ENCODE measurements at places on chromosomes 1 and 21.

GRCh38 chr1:37850352-37850955 is 8.9 kb downstream of the MTF1 start:
- DNase-seq, result no peak

DNA sequence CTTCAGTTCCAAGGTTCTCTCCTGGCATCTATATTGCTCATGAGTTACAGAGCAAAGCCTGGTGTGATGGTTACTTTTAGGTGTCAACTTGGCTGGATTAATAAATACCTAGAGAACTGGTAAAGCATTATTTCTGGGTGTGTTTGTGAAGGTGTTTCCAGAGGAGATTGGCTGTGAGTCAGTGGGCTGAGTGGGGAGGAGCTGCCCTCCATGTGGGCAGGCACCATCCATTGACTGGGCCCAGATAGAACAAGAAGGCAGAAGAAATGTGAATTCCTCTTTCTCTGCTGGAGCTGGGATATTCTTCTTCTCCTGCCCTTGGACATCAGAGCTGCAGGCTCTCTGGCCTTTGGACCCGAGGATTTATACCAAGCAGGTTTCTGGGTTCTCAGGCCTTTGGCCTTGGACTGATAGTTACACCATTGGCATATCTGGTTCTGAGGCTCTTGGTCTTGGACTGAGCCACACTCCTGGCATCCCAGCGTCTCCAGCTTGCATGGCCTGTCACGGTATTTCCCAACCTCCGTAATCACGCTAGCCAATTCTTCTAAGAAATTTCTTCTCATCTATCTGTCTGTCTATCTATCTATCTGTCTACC is 44.5 kb downstream of the B3GALT5 start:
- DNase-seq, result no peak

DNA sequence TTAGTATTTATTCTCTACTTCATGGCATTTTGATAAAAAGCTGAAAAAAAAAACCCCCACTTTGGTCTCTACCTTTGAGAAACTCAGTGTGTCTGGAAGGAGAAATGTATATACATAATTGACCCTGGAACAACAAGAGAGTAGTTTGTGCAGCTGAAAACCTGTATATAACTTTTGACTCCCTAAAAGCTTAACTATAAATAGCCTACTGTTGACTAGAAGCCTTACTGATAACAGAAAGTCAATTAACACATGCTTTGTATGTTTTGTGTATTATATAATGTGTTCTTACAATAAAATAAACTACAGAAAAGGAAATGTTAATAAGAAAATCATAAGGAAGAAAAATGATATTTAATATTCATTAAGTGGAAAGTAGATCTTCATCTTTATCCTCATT is 88.0 kb downstream of the NEK7 start:
- no peak for DNase-seq

GRCh38 chr1:207221934-207222351 is 99.5 kb upstream of the CD55 start:
- no peak for DNase-seq

- DNase-seq, result no peak
These were observed 2.7 kb downstream of the EPHX1 start for GRCh38 chr1:225812488-225813213.

- no peak for DNase-seq
These were observed 13.1 kb upstream of the KYAT3 start for GRCh38 chr1:89005286-89006151.

DNA sequence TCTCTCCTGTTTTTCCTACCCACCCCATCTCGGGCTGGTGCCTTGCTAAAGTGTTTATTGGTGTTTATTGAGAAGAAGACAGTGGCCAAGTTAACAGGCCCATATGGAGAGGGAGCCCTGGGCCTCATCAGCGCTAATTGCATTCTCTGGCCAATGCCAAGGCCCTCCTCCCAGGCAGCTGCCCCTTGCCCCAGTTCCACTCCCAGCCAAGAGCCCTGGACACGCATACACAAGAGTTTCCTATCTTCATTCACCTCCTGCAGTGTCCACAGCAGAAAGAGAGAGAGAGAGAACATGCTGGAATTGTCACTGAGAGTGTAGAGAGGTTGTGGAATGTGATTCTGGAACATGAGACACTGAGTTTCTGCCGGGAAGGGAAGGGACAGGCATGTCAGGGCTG is 25.4 kb upstream of the VWA5B1 start:
- DNase-seq, result no peak

GRCh38 chr1:119981986-119982815 is 85.9 kb upstream of the ADAM30 start:
- no peak for DNase-seq

GRCh38 chr1:239276051-239276450 is 110.3 kb upstream of the CHRM3 start:
- no peak for DNase-seq

- DNase-seq, result no peak
These were observed 56.1 kb upstream of the MRPS6 start for GRCh38 chr21:34017039-34017961.

GRCh38 chr1:73537400-73537799 is 660.6 kb downstream of the LRRIQ3 start:
- DNase-seq, result no peak

Data from posterior vena cava (tissue), 2 donors.